ENCODE measurements at places on chromosomes 13 and 19.

- no peak for DNase-seq
These were observed 20.5 kb downstream of the CARS2 start for GRCh38 chr13:110685305-110686020.

DNA sequence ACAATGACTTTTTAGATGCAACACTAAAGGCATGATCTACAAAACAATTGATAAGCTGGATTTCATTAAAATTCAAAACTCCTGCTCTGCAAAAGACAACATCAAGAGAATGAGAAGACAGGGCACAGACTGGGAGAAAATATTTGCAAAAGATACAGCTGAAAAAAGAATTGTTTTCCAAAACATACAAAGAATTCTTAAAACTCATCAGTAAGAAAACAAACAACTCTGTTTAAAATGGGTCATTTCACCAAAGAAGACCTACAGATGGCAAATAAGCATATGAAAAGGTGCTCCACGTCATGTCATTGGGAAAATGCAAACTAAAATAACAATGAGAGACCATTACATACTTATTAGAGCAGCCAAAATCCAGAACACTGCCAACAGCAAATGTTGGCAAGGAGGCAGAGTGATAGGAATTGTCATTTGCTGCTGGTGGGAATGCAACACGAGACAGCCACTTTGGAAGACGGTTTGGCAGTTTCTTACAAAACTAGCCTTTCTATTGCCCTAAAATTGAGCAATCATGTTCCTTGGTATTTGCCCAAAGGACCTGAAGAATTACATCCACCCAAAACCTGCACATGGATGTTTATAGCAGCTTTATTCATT lies 39.2 kb downstream of the FLT1 start:
- DNase-seq: no peak

GRCh38 chr13:90700340-90700739 lies 647.1 kb upstream of the MIR17HG start:
- DNase-seq: no peak

- no peak for DNase-seq
These were observed 69.8 kb downstream of the KCTD12 start for GRCh38 chr13:76816394-76816793.

DNA sequence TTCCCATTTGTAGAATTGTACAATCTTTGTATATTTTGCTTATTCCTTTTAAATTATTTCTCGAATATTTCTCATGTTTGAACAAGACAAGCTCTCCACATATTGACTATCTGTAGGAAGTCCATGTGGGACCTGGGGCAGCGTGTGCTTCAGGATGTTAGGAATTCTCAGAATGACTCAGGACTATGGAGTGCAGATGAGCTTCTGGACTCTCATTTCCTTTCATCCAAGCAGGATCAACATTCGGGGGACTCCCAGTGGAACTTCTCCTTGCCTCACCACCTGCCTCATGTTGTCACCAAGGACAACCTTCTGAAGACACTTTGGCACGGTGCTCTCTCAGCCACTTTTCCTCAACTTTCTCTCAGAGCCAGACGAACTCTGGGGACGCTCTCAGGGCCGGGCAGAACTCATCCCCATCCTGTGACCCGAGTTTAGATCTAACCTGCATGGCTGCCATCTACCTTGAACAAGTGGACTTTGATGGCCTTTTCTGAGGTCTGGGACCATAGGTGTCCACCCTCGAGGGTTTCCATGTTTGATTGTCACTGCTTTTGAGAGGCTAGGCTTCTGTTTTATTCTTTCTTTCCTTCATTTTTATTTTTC lies 441.7 kb downstream of the IRS2 start:
- DNase-seq: no peak

- no peak for DNase-seq
These were observed 8.0 kb upstream of the USF2 start for GRCh38 chr19:35260694-35261304.

- no peak for DNase-seq
These were observed 678 bp downstream of the BCAT2 start for GRCh38 chr19:48810151-48810550.

GRCh38 chr19:50174100-50174793 lies 11.2 kb upstream of the IZUMO2 start:
- no peak for DNase-seq

GRCh38 chr13:19737844-19738557 lies 44.7 kb downstream of the PSPC1 start:
- no peak for DNase-seq

DNA sequence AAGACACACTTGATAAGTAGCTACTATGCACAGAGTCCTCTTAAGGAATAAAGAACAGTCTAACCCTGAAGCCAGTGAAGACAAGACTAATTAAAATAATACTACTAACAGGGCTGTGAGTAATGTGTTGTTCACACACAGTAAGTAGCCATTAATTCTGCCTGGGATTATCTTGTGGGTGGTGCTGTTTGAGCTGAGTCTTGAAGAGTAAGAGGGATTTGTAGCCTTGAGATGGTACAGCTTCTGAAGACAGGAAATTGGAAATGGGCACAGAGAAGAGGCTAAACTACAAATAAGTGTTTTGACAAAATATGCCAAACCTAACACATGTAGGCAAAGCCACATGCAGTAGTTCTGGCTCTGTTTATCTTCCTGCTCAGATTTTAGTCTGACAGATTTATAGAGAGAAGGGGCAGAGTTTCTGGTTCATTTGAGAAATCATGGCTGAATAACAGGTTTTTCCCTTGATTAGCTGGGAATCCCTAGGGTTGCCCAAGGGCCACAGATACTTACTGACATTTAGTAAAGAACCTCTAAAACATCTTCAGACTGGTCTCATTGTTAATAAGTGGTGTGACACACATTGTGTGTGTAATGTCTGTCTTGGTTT lies 38.0 kb downstream of the ITGBL1 start:
- DNase-seq: no peak

GRCh38 chr19:17340302-17340870 lies 3.0 kb downstream of the GTPBP3 start:
- no peak for DNase-seq

DNA sequence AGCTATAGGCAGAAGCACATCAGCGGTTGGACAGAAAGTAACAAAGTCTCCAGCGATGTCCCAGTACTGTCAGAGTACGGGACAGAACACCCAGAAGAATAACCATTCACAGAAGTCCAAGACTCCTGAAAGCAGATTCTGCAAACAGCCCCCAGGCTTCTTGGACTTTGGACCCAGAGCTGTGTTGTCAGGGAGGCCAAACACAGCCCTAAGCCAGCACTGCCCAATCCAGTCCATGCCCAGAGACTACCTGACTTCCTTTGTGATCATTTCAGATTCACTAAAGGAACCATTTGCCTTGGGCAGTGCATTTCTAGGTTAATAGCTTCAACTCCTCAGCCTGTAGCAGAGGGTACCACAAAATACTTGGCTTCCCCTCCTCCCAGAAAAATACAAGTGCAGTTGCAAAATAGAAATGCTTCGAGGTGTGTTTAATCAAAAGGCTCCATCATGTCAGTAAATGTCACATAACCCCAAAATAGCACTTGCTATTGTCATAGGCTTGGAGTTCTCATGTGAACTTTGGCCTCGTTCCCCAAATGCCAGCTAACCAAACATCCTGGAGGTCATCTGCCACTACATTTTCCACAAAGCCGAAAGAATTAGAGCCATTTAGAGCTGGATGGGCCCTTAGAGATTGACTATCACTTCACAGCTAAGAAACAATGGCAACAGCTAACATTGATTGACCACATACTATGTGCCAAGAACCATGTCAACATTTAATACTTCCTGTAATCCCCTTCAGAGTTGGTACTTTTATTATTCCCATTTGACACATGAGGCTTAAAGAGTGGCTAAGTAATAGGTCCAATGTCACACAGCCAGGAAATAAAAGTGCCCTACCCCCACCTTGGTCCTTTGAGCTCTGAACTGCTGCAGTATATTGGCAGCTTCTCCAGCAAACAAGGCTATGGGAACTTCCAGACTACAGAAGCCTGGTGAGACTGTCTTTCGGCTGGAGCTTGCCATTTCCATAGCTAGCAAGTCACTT lies 329.9 kb downstream of the FOXO1 start:
- DNase-seq: no peak

- DNase-seq: no peak
These were observed 1698.4 kb upstream of the SLC10A2 start for GRCh38 chr13:104764600-104764999.

DNA sequence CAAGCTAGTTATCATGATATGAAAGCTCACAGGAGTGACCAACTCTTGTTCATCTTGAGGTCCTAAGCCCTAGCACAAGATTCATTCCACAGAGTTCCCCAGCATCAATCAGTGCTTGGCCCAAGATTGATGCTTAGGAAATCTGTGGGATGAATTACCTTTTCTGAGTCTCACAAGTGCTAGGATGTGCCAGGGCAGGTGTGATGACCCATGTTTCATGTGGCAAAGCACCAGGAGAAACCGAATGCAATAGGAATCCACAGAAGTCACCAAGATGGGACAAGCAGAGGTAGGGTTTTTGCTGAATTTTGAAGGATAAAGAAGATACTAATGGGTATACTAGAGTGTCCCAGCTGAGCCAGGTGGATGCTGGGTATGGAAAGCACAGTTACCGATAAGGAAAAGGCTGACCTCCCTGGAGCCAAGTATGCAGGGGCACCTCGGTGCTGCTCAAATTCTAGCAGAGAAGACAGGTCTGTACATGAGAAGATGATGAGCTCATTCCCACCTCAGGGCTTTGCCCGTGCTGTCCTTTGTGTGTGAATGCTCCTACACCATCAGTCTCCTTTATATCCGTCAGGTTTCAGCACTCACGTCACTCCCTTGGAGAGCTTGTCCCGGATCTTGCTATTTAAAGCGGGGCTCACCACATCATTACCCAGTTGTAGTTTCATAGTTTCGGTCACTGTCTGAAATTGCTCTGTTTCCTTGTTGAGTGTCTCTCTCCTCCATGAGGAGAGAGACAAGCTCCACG lies 168.9 kb upstream of the TSC22D1 start:
- DNase-seq: no peak

- DNase-seq: no peak
These were observed 39.8 kb upstream of the IGFL4 start for GRCh38 chr19:46080561-46080960.

DNA sequence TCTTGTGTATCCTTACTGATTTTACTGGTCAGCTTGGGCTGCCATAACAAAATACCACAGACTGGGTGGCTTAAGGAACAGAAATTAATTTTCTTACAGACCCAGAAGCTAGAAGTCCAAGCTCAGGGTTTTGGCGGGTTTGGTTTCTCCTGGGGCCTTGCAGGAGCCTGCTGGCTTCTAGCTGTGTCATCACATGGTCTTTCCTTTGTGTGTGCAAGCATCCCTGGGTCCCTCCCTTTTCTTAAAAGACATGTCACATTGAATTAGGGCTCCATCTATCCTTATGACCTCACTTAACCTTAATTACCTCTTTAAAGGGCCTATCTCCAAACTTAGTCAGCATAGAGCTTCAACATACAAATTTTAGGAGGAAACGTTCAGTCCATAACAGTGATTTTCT lies 23.4 kb downstream of the UBAC2 start:
- DNase-seq: no peak

GRCh38 chr19:19355606-19356139 lies 35.0 kb downstream of the MAU2 start:
- DNase-seq: no peak

- no peak for DNase-seq
These were observed 17.2 kb upstream of the CRTC1 start for GRCh38 chr19:18666317-18666716.

GRCh38 chr13:26964278-26965250 lies 204.0 kb upstream of the GPR12 start:
- no peak for DNase-seq

GRCh38 chr19:18273561-18274218 lies 562 bp downstream of the IQCN start:
- DNase-seq: no peak

DNA sequence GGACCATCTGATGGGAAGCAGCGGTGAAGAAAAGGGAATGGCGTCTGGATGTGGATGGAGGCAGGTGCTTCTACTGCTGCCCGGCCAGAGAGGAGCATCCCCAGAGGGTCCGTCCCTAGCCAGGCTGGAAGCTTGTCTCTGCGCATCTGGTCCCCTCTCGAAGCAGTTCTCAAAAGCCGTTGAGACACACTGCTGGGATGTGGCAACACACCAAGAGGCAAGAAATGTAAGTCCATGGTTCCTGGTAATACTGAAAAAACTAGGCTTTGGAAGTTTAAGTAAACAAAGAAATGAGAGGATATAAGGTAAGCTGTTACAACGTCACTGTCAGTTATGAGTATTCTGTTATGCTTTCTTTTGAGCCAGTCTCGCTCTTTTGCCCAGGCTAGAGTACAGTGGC lies 15.1 kb upstream of the FFAR2 start:
- DNase-seq: no peak

GRCh38 chr19:41076286-41076685 lies 12.0 kb upstream of the CYP2A13 start:
- DNase-seq: no peak

GRCh38 chr13:69921156-69921555 lies 186.5 kb upstream of the ATXN8OS start:
- DNase-seq: no peak
